ENCODE measurements at places on chromosomes 5 and 9.

DNA sequence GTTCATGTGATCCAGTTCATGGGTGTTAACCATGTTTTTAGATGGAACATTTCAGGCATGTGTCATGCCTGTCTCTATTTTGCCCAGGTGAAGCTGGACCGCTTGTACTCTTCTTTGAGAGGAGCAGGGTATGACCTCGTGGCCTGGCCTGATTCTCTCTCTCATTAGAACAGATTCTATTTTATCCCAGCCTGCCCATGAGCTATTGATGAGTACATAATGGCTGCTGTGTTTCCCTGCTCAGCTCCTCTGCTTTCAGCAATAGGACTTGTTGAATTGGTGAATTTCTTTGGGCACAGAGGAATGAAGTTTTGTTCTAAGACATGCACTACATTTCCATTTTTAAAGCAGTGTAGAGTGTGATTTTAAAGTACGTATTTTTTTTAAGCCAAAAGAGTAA is 86.2 kb downstream of the HACD4 start:
- DNase-seq: no peak

- no peak for DNase-seq
Observed at GRCh38 chr5:76831110-76831452, 12.3 kb downstream of the F2RL1 start.

GRCh38 chr5:166172597-166172996 is 2118.8 kb upstream of the WWC1 start:
- DNase-seq: no peak

DNA sequence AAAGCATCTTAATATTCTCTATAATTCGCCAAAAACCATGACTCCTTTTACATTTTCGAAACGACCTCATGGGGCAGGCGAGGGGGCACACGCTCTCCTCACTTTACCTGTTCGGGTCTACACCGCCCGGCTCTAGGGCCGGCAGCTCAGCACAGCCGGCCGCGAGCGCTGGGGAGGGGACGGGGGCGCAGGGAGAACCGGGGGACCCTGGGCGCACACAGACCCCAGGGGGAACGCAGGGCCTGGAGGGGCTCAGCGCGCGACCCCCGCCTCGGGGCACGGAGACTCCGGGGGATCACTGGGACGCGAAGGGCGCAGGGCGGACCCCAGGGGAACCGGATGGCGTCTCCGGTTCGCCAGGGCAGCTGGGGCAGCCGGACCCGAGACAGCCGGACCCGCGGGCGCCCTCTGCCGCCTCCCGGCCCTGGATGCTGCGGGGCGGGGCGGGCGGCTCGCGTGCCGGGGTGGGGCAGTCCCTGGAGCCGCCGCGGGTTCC is at the start of gene AHRR:
TSS of gene AHRR (plus strand) at position 485 of the 496 bp plus-strand sequence. CDS start 22,189 bp downstream, outside the sequence.
- DNase-seq: no peak

- no peak for DNase-seq
Observed at GRCh38 chr9:98867103-98867428, 59.6 kb downstream of the GALNT12 start.

DNA sequence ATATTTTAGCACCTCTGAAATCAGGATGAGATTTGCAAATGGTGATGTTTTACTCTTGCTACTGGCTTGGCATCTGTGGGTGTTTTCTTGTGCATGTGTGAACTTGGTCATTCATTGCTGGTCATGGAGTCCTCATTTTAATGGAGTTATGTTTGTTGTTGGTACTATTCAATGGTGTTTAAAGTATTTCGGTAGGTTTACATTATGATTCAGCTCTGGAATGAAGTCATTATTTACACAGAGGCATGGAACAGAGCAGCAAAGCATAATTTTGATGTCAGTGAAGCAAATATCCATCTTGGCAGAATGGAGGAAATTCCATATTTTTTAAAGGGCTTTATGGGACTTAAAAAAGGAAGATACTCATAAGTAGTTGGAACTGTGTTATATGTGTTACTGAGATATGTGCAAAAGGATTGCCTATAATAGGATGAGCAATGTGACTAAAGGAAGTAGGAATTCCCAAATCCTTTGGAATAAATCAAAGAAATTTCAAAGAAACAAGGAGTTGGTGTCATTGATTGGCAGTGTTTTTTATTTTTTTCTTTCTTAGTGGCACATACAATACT is 147.4 kb downstream of the ACTBL2 start:
- no peak for DNase-seq

DNA sequence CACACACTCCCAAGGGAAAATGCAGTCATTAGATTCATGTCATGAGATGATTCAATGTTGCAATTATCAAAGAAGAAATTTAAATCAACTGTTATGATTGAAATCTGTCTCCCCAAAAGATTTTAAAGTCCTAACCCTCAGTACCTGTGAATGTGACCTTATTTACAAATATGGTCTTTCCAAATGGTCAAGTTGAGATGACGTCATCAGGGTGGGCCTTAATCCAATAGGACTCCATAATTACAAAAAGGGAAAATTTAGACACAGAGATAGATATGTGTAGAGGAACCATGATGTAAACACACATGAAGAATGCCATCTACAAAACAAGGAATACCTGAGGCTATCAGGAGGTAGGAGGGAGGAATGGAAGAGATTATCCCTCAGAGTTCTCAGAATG is 221.1 kb downstream of the ISL1 start:
- DNase-seq: no peak

DNA sequence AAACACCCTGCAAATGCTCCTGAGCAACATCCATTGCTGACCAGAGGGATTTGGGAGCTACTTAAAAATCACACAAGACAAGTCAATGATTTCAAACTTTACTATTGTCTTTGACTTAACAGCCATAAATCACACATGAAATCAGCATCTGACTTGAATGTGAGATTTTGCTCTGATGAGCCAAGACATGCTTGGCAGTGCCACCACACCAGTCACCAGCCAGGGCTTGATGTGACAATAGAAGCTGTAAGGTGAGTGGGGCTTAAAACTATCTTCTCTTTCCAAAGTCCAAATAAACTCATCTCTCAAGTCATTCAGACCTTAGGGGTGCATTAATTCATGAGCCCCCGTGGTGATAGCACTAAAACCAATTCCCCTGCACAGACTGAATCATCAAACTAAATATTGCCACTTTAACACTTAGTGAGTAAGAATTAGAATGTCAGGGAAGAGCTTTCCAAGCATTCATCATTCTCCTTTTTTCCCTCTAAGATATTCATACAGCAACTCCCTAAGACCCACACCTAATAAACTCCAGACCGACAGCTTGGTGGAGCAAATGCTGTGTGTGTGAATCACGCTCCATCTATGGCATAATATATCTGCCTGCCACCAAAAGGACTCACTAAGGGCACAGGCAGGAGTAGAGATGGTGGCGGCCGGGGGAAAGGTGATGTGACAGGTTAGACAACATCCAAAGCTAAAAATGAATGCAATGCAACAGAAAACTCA is 119.4 kb downstream of the SPOCK1 start:
- DNase-seq: no peak

GRCh38 chr5:179323026-179323870 is 22.0 kb downstream of the ADAMTS2 start:
- no peak for DNase-seq

- DNase-seq: no peak
Observed at GRCh38 chr5:19977099-19977498, 10.9 kb downstream of the CDH18 start.
